ENCODE measurements at places on chromosomes 5 and 9.

GRCh38 chr5:33892620-33893137 lies 889 bp upstream of the ADAMTS12 start:
- peak; percentile 99 for DNase-seq

- no peak for DNase-seq
Measured at GRCh38 chr9:110936237-110936636, 102.0 kb downstream of the LPAR1 start.

DNA sequence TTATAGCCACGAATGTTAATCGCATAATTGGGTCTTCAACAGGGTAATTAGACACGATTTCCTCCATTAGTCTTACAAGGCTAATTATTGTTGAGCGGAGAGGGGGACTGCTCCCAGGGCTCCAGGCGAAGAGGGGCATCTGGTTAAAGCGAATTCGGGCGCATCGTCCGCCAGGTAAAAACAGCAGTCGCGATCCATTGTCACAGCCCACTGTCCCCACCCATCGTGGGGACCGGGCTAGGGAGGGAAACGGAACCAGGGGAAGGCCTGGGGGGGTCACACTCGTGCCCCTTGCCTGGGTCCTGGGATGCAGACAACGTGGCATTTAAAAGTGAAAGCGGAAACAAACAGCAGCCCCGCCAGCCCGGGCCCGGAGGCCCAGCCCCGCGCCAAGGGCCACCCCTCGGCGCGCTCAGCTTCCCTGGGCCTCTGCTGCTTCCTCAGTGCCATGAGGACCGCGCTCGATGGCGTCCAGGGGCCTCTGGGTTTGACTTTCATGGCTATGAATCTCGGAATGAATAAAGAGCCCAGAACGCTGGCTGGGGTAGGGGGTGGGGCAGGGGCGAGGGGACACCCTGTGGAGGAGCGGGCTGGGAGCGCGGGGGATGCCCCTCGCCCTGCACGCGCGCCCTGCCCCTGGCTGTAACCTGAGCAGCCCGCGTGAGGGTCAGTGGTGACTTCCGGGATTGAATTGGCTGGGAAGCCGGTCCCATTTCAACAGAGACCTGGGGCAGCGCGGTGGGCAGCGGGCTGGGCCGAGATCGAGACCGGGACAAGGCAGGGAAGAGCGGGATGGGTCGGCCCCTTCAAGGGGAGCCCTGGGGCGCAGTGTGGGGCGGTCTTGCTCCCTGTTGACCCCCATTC lies 99.9 kb downstream of the GTF3C4 start:
- no peak for DNase-seq

- DNase-seq, result no peak
Measured at GRCh38 chr5:16792598-16793275, 143.4 kb downstream of the MYO10 start.

- DNase-seq, result no peak
Measured at GRCh38 chr5:36820900-36821299, 55.7 kb upstream of the NIPBL start.

DNA sequence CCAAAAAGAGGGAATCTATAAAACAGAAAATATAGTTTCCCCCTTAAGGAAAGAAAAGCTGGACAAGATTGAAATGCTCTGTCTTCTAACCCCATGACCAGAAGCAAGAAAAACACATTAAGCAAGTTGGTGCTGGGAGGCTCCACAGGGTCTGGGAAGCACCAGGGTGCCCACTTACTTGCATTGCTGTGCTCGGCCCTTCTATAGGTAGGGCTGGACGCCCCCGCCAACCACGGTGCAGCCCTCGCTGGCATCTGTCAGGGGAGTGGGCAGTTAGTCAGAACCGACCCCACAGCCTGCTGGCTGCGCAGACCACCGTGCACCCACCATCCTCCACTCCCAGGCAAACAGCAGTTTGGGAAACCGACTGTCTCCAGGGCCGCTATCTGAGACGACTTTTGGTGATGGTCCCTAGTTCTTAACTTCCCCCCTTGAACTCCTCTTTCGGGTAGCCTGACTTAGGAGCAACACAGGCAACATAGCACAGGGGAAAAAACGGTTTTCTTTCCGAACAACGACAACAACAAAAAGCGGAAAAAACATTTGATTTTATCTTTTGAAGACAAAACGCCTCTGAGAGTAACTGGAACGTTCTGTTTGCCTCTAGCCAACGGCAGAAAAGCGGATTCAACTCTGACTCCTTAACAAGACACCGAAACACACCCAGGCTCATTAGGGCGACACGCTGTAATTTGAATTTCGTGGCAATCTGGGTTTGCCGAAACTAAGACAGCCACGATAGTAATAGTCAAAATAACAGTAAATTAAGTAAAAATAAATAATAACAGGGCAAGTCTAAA lies 3.9 kb downstream of the IRX2 start:
- DNase-seq, result no peak

- DNase-seq, result no peak
Measured at GRCh38 chr9:108996643-108997042, 16.7 kb downstream of the CTNNAL1 start.

GRCh38 chr5:4553978-4554377 lies 586.2 kb upstream of the ADAMTS16 start:
- DNase-seq, result no peak

- no peak for DNase-seq
Measured at GRCh38 chr9:13383855-13384254, 104.4 kb upstream of the MPDZ start.

- DNase-seq, result no peak
Measured at GRCh38 chr5:119187776-119188529, 117.1 kb downstream of the DMXL1 start.

- DNase-seq, result peak; percentile 10
Measured at GRCh38 chr9:83355024-83355444, 183.2 kb downstream of the FRMD3 start.

- no peak for DNase-seq
Measured at GRCh38 chr5:142315096-142315900, 9.5 kb downstream of the SPRY4 start.

DNA sequence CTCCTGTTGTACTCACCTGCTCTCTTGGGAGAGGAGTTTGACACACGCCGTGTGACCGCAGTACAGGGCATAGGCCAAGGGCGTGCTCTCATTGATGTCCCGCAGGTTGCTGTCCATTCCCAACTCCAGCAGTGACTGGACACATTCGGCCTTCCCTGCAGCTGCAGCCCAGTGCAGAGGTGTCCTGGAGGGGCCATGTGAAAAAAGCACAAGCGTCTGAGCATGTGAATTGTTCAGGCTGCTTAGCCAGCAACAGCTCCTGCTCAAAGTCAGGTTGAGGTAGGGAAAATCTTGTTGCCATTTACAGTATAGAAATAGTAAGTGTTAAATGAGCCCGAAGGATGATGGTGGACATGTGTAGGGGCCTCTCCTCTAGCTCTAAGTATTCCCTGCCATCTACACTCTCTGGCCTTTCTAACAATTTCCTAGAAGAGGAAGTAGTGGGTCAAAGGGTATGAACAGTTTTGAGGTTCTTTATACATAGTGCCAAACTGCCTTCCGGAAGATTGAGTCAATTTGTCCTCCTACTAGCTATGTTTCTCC lies 116.5 kb downstream of the ANKRD55 start:
- no peak for DNase-seq

- DNase-seq, result no peak
Measured at GRCh38 chr5:96649251-96649662, 12.9 kb upstream of the CAST start.

- peak; percentile 60 for DNase-seq
Measured at GRCh38 chr5:76983468-76983867, 30.6 kb downstream of the CRHBP start.

DNA sequence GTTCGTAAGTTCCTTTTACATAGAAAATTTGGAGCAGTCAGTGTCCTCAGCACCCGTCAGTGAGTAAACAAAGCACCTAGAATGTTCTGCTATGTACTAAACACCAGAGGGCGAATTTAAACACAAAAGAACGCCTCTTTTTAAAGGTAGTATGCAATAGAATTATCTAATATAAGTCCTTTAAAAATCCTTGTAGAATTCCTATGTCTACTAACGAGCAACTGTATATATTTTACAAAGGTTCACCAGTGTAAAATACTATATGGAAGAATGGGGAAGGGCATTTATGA lies 499 bp upstream of the TMEM232 start:
- DNase-seq, result no peak

DNA sequence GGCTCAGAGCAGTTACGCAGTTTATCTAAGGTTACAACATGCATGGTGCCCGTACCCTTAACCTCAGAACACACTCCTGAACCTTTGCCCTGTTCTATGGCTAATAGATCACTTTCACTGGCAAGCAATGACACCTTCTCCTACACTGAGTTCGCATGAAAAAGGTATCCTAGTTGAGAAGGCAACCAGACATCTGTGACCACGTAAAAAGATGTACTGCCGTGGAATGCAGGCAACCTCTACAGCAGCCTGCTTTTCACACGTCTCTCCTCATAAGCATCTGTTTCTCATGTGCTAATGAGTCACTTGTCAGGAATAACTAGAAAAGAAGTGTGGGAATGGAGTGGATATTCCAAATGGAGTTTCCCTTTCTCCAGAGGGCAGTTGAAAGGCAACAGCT lies 71.4 kb downstream of the FBXO38 start:
- DNase-seq, result no peak

GRCh38 chr9:131046581-131047202 lies 37.7 kb downstream of the LAMC3 start:
- peak; percentile 21 for DNase-seq

DNA sequence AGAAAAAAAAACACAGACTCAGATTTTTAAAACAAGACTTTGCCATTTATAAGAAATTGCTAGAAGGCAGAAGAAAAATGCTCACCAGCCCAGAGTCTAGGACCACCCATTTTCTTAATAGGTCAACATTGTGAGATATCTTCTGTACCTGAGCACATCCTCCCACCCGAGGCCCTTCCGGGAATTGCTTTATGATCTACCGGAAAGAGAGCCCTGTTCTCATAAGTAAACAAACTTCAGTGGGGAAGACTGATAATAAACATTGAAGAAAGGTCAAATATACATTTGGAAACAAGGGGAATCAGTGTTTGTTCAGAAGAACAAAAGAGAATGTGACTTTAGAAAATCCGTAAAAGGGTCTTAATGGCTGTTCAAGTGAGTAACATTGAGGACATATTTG lies 44.4 kb downstream of the PRKACG start:
- DNase-seq, result no peak

GRCh38 chr9:92276331-92277032 lies 17.0 kb downstream of the IARS1 start:
- DNase-seq, result no peak

DNA sequence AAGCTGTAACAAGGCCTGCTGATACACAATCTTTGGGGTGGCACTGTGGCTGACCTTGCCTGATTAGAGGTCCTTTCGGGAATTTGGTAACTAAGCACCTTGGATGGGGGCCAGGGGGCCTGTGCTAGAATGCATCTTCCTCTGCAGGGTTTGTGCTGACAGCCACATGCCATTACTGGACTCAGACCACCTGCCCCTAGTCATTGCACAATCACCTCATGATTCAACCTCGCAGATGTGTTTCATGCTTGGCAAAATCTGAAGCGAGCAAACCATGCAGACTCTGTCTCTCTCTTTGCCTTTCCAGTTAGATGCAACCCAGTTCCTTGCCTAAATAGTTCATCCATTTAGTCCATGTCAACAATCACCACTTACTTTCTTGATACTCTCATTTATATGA lies 96.5 kb upstream of the ERCC6L2 start:
- DNase-seq, result peak; percentile 36

GRCh38 chr9:1434052-1434767 lies 384.1 kb downstream of the DMRT2 start:
- DNase-seq, result no peak

DNA sequence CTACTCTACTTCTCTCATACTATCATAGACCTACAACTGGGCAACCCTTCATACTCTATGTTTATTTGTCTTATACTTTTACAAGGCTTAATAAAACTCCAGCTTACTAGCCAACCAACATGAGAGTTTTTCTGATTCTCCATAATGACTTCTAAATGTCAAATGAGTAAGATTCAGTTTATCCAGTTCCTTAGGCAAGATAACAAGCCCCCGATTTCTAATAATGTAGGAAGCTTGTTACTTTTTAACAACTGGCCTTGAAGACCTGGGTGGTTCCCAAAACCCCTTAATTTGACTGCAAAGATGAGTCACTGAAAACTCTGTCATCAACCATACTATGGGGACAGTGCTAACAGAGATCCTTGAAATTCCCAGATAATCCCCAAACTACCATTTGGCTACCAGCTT lies 294.6 kb upstream of the ACTBL2 start:
- DNase-seq, result no peak

- DNase-seq, result no peak
Measured at GRCh38 chr9:81517954-81518353, 171.4 kb downstream of the TLE1 start.

DNA sequence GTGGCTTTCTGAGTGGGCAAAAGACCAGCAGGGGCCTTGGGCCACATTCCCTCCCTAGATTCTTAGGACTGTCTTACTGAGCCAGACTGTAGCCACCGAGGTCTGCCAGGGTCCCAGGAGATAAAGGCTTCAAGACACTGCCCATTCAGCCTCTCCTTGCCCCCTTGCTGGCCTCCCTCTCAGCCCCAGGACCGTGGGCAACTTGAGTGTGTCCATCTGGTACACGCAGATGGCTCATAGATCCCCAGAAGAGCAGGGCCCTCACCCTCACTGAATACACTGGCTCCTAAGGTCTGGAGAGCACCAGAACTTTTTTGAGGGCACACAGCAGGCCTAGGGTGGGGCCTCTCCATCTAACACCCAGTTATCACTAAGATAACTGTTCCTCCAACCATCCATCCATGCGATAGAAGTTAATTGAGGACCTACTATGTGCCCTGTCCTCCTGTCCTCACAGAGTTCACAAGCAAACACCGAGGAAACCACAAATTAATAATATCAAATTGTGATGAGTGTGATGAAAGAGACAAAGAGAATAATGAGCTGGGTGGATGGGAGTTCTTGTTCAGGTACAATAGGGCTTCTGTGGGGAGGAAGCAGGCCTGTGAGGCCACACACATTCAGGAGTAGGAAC lies 4.9 kb upstream of the PDGFRB start:
- no peak for DNase-seq

- DNase-seq, result no peak
Measured at GRCh38 chr9:20441711-20442423, 180.4 kb downstream of the MLLT3 start.

DNA sequence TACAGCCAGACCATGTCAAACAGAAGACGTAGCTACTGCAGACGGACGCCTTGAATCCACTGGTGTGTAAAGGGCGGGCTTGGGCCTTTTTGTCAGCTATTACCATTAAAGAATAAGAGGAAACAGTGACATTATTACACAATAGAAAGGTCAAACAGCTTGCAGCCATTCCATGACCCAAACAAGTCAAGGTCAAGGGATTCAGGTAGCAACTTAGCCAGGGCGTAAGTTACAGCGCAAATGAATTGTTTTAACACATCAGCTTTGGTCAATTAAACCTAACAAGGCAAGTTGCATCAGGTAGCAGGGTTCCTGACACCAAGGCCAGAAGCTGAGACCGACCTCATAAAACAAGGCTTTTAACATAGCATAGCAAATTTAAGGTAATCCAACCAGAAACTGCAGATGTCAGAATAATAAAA lies 15.3 kb downstream of the NFIB start:
- no peak for DNase-seq

DNA sequence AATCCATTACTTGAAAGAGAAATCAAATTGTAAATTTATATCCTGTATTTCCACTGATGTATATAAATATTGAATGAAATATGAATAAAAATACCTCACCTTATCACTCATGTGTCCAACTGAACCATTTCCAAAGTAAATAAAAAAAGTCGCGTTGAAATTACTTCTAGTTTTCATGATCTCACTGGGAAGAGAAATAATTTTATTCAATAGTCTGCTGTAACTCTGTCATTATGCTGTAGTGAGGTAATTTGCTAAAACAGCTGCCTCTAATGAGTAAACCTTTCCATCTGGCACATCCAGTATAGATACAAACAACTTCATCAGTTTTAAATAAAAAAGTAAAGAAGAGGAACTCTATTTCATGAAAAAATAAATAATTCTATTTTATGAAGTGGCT lies 611.5 kb downstream of the ZNF608 start:
- no peak for DNase-seq

GRCh38 chr9:84921175-84921574 lies 251.6 kb downstream of the NTRK2 start:
- DNase-seq, result no peak
